ENCODE measurements at places on chromosomes 12 and 14.

GRCh38 chr14:23319746-23320583, 1.3 kb upstream of the PABPN1 start:
- no peak for DNase-seq

- no peak for DNase-seq
Observed at GRCh38 chr12:27382171-27382795, 49.6 kb downstream of the BMAL2 start.

DNA sequence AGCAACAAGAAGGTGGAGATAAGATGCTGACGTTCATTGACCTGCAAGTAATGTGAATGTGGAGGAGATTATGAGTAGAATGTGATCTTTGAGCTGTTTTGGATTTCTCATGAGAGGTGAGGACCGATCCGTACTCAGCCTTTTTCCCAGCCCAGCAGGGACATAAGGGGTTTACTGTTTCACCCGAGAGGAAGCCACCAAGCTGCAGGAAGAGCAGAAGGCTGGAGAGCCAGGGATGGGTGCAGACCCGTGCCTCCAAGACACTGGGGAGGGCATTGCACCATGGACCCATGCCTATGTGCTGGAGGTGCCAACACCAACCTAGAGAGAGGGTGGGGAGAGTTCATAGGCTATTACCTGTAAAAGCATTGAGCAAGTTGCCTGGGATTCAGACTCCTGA, 206.0 kb upstream of the DIO3 start:
- DNase-seq = no peak

- DNase-seq = no peak
Observed at GRCh38 chr14:51738754-51739153, 87.0 kb downstream of the FRMD6 start.

GRCh38 chr12:96047229-96048211, 12.1 kb upstream of the LTA4H start:
- peak; percentile 30 for DNase-seq

DNA sequence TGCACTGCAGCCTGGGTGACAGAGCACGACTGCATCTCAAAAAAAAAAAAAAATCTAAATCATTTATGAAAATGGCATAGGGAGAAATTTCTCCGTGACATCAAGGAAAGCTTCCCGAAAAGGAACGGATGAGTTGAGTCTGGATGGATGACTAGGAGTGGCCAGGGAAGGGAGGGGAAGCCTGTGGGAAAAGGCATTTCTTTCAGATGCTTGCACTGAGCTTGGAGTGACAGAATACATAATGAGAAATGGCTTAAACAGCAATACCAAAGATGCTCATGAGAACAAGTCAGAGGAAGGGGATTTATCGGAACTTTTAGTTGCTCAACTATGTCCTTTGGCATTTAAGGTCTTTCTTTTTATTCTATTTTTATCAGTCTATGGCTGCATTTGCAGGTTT, 1369.2 kb upstream of the TMEM132C start:
- no peak for DNase-seq

DNA sequence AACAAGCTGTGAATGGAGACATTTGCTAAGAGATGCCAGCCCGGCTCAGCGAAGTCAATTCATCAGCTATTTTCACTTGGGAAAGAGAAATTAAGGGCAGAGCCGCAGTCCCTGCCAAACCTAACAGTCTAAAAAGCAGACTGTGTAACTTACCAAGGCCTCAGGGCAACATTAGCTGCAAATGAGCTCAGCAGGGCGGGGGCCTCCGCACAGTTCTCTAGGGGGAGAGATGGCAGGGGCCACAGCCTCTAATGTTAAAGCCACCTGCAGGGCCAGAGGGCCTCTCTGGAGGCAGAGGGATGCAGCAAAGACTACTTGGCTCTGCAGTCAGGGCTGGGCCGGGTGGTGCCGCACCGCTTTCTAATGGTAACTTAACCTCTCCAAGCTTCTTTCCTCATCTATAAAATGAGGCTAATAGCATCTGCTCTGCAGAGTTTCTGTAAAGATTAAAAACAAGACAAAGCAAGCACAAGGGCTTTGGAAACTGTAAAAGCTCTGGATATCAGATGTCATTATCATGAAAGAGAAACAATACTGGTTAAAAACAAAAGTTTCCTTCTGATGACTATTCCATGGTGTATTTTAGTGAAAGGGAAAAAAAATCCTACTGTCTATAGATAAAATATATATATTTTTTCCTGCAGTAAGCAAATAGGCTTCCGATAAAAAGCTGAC, 13.4 kb upstream of the GPRC5A start:
- no peak for DNase-seq

- no peak for DNase-seq
Observed at GRCh38 chr12:122947352-122947792, 18.9 kb downstream of the ABCB9 start.

DNA sequence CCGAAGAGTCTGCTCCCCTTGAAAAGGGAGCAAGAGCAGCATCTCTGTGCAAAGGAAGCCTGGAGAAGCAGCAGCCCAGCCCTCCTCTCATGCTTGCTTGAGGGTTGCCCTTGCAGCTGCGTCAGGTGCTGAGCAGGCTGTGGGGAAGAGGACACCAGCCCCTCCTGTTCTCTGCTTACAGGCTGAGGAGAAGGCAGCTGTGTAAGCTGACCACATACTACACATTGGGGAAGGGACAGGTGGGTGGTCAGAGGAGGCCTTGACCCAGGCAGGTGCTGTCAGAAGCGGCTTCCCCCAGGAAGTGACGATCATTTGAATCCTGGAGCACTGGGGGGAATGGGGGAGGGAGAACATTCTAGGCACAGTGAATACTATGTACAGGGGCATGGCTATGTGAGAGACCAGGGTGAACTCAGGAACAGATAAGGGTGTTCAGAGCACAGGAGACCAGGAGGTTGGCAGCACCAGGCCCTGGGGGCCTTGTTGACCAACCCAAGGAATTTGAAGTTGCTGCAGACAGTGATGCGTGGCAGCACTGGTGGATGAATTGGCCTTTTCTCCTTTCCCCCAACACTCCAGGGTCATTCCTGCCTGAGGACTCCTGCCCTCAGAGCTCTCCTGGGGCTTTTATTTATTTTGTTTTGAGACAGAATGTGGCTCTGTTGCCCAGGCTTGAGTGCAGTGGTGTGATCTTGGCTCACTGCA, 2.7 kb upstream of the KLC1 start:
- no peak for DNase-seq

DNA sequence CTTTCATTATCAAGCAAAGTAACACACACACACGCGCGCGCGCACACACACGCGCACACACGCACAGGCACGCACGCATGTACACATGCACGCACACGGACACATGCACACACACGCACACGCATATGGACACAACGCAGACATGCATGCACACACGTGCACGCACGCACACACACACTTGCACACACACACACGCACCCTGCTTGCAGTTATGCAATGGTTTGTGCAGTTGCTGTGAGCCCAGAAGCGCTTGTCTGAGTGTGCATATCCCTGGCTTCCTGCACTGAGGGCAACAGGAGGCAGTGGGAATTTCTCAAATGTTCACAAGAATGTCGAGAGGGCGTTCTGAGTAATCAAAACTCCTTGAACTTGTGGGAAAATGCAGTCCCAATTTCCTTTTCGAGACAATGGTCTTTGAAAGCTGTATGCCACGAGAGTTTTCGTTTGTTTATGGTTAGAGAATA, 41.6 kb downstream of the NFKBIA start:
- DNase-seq = no peak

GRCh38 chr12:19115285-19115684, 14.2 kb upstream of the PLEKHA5 start:
- no peak for DNase-seq

- no peak for DNase-seq
Observed at GRCh38 chr12:107514887-107515445, 170.6 kb upstream of the PWP1 start.

DNA sequence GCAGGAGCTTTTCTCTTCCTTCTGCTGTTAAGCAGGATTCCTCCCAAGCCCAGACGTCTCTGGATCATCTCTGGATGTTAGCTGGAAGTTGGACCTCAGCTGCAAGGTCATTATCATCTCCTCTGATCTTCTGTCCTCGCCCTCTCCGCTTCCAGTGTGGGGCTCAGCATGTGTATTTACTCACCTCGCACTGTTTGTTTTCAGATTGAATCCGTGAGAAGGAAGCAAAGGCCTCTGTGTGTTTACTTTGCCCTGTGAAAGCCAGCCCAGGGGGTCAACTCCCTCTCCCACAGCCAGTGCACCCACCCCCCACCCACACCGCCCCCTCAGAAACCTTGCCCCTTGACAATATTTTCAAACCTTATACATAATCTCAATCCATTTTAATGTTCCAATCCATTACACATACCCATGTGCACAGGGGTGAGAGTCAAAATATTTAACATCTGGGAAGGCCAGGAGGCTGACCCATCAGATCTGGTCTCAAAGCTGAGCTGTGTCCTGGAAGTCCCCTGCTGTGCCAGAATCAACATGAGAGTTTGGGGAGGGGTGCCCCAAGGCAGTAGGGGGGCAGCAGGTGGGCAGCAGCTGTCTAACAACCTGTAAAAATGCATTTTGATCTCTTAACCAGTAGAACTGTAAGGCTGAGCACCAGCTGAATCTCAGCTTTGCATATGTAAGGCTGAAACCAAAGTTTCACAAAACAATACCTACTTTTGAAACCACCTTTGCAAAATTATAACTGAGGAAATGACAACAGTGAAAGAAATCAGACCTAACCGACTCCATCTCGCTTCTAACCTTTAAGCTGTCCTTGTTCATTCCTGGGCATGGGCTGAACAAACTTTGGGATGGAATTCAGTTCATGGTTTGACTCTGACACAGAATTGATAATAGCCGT, 157.9 kb downstream of the ZNF664 start:
- no peak for DNase-seq

DNA sequence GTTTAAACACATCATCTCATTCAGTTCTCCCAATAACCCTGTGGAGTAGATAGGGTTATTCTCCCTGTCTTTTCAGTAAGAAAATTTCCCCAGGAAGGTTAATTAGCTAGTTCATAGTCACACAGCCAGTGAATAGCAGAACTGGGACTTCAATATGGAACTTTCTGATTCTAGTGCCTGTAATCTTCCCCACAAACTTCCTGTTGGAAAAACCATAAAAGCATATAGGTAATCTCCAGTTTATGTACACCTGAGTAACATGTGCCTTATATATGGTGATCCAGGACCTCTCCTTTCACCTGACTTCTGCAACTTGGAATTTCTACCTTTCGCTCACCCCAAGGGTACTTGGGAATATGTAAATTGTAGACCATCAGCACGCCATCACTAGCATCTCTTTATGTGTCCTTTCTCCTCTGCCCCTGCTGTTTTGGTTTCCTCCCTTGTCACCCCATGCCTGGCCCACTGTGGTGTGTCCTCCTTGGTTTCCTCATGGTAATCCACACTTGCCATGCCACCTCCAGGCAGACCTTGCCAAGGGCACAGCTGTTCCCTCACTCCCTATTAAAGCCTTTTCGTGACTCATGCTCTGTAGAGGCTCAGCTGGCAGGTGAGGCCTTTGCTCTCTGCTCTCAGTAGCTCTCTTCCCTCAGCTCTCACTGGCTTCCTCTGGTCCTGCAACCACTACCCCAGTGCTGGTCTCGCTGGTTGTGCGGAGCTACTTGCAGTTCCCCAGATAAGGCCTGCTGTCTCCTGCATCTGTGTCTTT, 16.7 kb downstream of the TBC1D30 start:
- no peak for DNase-seq

GRCh38 chr14:95389471-95390011, 69.8 kb upstream of the CLMN start:
- DNase-seq = no peak

DNA sequence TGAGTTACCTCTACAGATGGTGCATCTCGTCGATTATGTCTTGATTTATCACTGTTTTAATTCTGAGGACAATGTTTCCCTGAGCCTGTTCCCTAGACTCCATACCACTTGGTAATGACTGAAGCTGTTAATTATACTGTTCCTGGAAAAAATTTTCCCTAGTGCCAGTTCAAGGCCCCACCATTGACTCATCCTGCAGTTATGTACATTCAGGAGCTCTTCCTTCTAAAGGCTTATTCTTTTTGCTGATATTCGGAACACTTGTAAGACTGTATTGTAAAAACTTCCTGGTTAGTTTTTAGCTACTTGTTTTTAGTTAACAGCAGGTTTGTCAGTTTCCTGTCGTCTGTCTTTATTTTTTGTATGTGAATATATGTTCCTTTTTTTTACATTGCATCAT, 30.4 kb upstream of the PPP2R5E start:
- no peak for DNase-seq

- no peak for DNase-seq
Observed at GRCh38 chr14:61462566-61463193, 141.3 kb downstream of the PRKCH start.

GRCh38 chr12:60071759-60072191, 475.9 kb downstream of the SLC16A7 start:
- no peak for DNase-seq

- peak; percentile 27 for DNase-seq
Observed at GRCh38 chr12:52837413-52837741, 3.3 kb upstream of the KRT79 start.

DNA sequence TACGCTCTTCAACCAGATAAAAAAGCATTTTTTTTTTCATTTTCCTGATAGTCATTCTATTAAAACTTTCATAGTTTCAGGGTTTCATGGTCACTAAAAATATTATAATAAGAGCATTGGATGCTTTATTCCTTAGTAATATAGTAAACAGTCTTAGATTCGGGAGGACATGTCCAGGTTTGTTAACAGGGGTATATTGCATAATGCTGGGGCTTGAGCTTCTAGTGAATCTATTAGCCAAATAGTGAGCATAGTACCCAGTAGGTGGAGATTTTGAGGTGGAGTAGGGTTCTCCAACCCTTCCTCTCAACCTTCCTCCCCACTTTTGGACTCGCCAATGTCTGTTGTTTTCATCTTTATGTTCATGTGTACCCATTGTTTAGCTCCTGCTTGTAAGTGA, 277.4 kb upstream of the RGS6 start:
- DNase-seq = no peak

- DNase-seq = no peak
Observed at GRCh38 chr14:95500772-95501401, 15.6 kb downstream of the SYNE3 start.

- no peak for DNase-seq
Observed at GRCh38 chr14:88746052-88746451, 46.7 kb downstream of the EML5 start.

- no peak for DNase-seq
Observed at GRCh38 chr12:95996034-95996658, at the start of gene HAL. TSS of gene HAL (minus strand) at chr12:95996344. CDS start at chr12:95995910, 434 bp downstream.

DNA sequence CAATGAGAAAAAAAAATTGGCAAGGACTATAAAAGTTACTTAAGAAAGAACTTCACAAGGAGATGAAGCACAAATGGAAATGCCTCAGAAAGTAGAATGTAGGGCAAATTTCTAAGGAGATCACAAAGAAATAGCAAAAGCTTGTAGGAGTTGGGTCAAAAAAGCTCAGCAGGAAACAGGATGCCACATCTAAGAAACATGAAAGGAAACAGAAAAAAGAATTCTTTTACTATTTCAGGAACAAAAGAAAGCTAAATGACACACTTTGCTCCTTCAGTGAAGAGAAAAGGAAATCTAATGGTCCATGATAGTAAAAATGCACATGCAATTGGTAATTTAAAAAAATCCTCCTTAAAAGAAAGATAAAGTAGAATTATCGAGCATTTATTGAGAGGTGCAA, 452.1 kb upstream of the GARIN6 start:
- no peak for DNase-seq

- DNase-seq = peak; percentile 55
Observed at GRCh38 chr14:96204151-96205058, at the start of gene BDKRB2. TSS of gene BDKRB2 (plus strand) at chr14:96204839. CDS start at chr14:96237108, 32,269 bp downstream.

GRCh38 chr12:100234166-100234565, 32.7 kb downstream of the DEPDC4 start:
- no peak for DNase-seq
